ENCODE measurements at places on chromosomes 2 and 18.

GRCh38 chr2:106963156-106963555 lies 77.2 kb upstream of the ST6GAL2 start:
- DNase-seq: no peak

DNA sequence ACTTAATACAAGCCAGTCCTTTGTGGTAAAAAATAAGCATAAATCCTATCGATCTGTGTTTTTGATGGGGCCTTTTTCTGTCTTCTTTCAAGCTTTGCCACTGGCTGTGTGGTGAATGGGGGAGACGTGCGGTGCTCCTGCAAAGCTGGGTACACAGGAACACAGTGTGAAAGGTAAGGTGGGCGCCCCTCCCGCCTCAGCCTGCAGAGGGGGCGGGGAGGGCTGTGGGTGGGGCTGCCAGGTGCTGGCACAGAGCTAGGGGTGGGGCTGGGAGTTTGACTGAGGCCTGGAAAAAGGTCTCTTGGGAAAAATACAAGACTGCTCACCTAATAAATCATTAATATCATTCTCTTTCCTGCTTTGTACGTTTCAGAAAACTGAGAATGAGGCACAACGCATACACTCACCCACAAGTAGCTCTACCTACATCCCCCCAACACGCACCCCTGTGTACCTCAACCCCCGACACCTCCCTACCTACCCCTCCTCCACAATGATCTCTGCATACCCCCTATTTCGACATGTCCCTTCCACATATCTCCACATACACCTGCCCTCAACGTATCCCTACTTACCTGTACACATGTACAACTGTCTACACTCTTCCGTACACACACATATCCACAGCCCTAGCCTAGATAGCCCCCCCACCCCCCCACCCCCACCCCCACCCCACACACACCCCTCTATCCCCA lies 129.7 kb upstream of the TTC39C start:
- no peak for DNase-seq

GRCh38 chr2:70596293-70596692 lies 42.7 kb upstream of the TGFA start:
- no peak for DNase-seq

- no peak for DNase-seq
Observed at GRCh38 chr18:77749089-77749488, 499.4 kb downstream of the GALR1 start.

DNA sequence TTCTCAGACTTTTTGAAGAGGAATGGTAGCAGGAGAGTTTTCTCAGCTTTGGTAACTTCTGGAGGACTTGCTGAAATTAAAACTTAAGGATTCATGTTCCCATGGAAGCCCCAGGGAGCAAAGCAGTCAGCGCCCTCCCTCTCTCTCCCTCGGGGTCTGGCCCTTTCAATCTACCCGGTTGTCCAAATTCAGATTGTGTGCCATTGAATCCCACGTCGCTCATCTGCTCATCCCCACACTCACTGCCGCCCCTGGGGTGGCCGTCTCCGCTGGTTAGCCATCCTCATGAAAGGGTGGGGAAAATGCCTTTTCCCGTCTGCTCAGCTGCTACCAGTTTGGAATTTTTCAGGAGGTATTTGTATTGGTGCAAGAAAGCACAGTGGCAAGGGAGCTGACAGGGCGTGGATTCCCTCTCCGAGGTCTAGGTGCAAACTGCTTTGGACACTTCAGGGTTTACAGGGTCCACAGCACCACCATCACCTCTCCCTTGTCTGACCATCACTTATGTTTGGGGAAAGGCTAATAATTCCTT lies 27.1 kb downstream of the MCFD2 start:
- no peak for DNase-seq
